ENCODE measurements at places on chromosomes 3 and 15.
A peak's percentile ranks its signal among the peaks of the same experiment; 100 is the strongest.

DNA sequence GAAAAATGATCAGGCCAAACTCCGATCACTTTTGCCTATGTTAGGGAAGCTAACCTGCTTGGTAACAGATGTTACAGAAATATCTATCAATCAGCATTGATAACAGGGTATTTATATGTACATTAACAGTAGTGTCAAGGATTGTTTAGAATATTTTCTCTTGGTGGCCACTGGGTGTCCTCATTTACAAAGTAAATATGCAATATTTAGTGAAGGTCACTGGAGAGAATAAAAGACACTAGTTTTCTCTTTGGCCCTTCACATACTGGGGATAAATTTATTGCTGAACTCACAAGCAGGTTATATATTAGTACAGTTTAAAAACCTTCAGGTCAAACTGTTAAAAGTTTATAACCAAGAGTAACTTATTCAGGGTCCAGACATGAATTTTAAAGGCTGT, 69.0 kb downstream of the TIGIT start:
- H3K4me1 ChIP-seq: peaks cover 7% of the 10 kb centered on the region
- H3K27me3 ChIP-seq: no peaks in the 10 kb centered on the region
- no peak overlapping the region for H3K4me3 ChIP-seq
- H3K27ac ChIP-seq: no peak overlapping the region
- no peak for DNase-seq

DNA sequence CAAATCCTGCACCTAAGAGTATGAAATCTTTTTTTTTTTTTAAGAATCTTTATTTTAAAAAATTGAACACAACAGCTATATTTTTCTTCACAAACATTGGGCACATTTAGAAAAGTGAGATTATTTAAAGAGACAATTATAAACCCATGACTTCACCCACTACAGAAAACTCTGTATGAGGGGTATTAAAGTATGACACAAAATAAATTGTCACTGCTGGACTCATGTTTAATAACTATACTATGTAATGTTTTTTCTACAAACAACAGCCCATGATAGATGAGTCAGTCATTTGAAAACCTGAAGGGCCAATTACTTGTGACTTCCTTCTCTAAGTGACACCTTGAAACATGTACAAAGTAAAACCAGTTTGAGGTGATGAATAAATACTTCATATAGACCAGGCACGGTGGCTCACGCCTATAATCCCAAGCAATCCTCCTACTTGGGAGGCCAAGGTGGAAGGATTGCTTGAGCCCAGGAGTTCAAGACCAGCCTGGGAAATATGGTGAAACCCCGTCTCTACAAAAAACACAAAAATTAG, 36.0 kb downstream of the AQR start:
- no peak overlapping the region for H3K4me3 ChIP-seq
- no peak overlapping the region for H3K27ac ChIP-seq
- H3K27me3 ChIP-seq: no peaks in the 10 kb centered on the region
- H3K36me3 ChIP-seq: peaks cover 65% of the 10 kb centered on the region
- no peak for DNase-seq
- H3K4me1 ChIP-seq: no peaks in the 10 kb centered on the region

DNA sequence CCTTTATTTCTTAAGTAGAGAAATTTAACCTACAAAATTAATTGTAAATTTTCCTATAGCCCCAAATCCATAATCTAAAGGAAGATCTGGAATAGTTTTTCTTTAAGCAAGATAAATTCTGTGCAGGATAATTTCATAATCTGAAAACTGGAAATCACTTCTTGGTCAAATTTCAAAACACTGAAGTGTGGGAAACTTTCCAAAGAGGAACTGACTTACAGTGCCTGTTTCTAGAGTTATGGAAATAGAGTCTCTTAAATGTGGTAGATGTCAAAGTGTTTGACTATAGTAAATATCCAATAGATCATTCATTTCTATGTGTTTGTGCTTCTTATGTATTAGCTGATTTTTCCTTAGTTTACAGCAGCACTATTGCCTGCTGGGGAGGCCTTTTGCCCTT, 1.6 kb upstream of the P2RY13 start:
- no peaks in the 10 kb centered on the region for H3K36me3 ChIP-seq
- DNase-seq: no peak
- no peaks in the 10 kb centered on the region for H3K4me1 ChIP-seq

GRCh38 chr15:90914305-90915080, 11.4 kb downstream of the MAN2A2 start:
- H3K4me3 ChIP-seq: no peak overlapping the region
- DNase-seq: no peak
- no peaks in the 10 kb centered on the region for H3K4me1 ChIP-seq
- peaks cover 47% of the 10 kb centered on the region for H3K36me3 ChIP-seq

DNA sequence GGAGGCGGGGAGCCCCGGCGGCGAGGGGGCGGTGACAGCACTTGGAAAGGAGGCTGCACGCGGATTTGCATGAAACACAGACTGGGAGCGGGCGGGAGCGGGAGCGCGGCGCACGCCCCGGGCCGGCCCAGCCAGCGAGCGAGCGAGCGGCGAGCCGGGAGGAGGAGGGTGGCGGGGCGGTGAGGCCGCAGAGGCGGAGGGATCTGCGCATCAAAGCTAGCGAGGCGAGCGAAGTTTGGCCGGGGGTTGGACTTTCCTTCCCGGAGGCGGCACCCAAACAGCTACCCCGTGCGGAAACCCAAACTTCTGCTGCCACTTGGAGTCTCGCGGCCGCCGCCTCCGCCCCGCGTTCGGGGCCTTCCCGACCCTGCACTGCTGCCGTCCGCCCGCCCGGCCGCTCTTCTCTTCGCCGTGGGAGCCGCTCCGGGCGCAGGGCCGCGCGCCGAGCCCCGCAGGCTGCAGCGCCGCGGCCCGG, at the start of gene SMAD3:
SMAD3 (plus strand) TSS at position 72 of the 475 bp plus-strand sequence. CDS start 553 bp downstream, outside the sequence.
- H3K4me3 ChIP-seq: peak within 1 kb of the TSS; percentile 65
- H3K36me3 ChIP-seq: peaks cover 20% of the 10 kb centered on the region
- peak within 1 kb of the TSS; percentile 95 for H3K27ac ChIP-seq
- peaks cover 49% of the 10 kb centered on the region for H3K4me1 ChIP-seq
- no peaks in the 10 kb centered on the region for H3K27me3 ChIP-seq

GRCh38 chr15:52280326-52281084, 15.1 kb downstream of the MYO5C start:
- no peaks in the 10 kb centered on the region for H3K4me1 ChIP-seq
- no peak overlapping the region for H3K27ac ChIP-seq

DNA sequence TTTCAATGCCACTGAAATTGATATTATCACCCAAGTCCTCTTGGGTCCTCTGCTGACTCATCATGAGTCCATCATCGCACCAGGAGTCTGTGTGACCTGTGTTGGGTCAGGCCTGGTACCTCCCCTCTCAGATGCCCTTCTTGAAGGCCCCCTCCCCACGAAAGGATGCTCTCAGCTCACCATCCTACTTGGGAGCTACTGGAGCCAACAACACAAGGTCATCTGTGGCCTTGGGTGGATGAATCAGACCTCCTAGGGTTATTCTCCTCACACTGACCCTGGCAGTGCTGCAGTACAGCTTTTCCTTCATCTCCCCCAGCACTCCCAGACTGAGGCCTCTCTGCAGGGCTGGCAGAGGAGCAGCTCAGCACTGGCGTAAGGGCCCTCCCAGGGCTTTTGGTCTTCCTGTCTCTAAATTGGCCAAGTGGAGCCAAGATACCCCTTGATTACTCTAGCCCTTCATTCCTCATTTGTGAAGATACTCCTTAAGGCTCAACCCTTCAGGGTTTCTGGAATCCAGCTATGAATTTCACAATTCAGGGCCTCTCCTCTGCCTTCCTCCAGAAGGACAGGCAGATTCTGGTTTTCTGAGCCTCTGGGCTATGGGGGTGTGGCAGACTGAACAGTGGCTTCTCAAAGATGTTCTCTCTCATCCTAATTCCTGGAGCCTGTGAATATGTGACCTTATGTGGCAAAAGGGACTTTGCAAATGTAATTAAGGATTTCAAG, 80.7 kb upstream of the GSK3B start:
- H3K36me3 ChIP-seq: no peaks in the 10 kb centered on the region
- no peaks in the 10 kb centered on the region for H3K27me3 ChIP-seq
- no peak for DNase-seq
- H3K4me1 ChIP-seq: peaks cover 54% of the 10 kb centered on the region
- no peak overlapping the region for H3K27ac ChIP-seq

DNA sequence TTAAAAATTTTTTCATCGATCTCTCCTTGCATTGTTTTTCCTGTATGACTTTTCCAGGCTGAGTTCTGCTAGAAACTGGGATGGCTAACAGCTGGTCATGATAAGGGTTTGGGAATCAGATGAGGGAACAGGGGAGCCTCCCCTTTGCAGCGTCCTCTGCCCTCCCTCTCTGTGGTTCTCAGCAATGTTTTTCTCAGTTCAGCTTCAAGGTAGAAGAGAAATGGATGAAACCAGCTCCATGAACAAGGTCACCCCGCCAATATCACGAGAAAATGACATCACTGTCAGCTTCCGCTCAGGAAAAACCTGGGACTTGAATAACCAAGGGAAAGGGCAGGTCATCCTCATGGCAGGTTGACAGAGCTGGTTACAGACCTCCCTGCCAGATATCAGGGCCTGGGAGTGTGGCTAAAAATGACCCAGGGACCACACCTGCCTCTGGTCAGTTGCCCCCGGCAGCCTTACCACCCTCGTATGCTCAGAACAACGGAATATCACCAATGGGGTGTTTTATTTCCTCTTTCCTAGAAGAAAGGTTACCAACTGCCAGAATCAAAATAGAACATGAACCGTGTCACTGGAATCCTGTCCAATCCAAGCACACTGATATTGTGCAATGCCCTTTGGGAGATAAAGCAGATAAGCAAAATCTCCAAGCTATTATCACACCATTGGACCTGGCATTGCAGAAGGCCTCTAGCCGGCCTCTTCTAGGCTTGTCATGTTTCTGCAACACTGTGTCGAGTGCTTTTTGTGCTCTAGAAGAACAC, 26.1 kb downstream of the LSM3 start:
- DNase-seq: no peak
- no peaks in the 10 kb centered on the region for H3K27me3 ChIP-seq
- H3K27ac ChIP-seq: no peak overlapping the region
- H3K4me1 ChIP-seq: peaks cover 41% of the 10 kb centered on the region

GRCh38 chr3:150345021-150345538, 63.0 kb upstream of the TSC22D2 start:
- no peak overlapping the region for H3K4me3 ChIP-seq
- H3K4me1 ChIP-seq: peaks cover 39% of the 10 kb centered on the region
- H3K27me3 ChIP-seq: no peaks in the 10 kb centered on the region
- DNase-seq: no peak
- H3K36me3 ChIP-seq: no peaks in the 10 kb centered on the region

DNA sequence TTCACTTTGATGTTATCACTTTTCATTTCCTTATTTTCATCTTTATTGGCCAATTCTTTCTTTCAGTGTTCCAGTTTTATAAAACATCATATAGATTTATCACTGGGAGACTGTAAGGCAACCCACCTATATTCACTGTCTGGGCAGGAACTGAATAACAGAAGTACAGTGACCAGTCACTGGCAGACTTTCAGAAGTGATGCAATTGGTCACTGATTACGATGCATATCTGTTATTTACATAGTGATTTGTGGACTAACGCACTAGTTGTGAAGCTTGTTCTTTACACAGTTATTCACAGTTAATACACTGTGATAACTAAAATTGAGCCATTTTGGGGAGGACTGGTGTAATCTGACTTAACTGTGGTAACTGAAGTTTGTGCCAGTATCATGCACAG, 190.2 kb upstream of the DPH6 start:
- H3K27ac ChIP-seq: no peak overlapping the region
- DNase-seq: no peak
- H3K27me3 ChIP-seq: no peaks in the 10 kb centered on the region
- no peak overlapping the region for H3K4me3 ChIP-seq
- H3K36me3 ChIP-seq: no peaks in the 10 kb centered on the region

- DNase-seq: no peak
- H3K4me1 ChIP-seq: peaks cover 7% of the 10 kb centered on the region
- no peak overlapping the region for H3K4me3 ChIP-seq
- no peak overlapping the region for H3K27ac ChIP-seq
These were observed 12.6 kb downstream of the SLC24A1 start for GRCh38 chr15:65634356-65634755.

GRCh38 chr3:41740374-41740886, 221.5 kb downstream of the ULK4 start:
- H3K27me3 ChIP-seq: no peaks in the 10 kb centered on the region
- no peak overlapping the region for H3K4me3 ChIP-seq

DNA sequence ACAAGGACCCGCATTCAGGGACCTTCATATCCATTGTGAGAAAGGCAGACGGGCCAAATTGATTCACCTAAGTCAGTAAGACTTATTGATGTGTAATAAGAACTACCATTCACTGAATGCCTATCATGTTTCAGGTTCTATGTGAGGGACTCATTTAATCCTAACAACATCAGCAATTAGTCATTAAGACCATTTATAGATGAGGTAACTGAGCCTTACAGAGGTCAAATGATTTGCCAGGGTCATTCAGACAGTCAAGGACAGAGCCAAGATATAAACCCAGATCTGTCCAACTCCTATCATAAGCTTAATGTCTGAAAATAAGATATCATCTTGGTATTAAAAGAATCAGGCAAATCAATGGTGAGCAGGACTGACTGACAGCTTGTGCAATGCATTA, 453.8 kb downstream of the MAGI1 start:
- H3K4me1 ChIP-seq: no peaks in the 10 kb centered on the region
- H3K36me3 ChIP-seq: no peaks in the 10 kb centered on the region
- no peaks in the 10 kb centered on the region for H3K27me3 ChIP-seq
- no peak for DNase-seq
- H3K4me3 ChIP-seq: no peak overlapping the region
- H3K27ac ChIP-seq: no peak overlapping the region

DNA sequence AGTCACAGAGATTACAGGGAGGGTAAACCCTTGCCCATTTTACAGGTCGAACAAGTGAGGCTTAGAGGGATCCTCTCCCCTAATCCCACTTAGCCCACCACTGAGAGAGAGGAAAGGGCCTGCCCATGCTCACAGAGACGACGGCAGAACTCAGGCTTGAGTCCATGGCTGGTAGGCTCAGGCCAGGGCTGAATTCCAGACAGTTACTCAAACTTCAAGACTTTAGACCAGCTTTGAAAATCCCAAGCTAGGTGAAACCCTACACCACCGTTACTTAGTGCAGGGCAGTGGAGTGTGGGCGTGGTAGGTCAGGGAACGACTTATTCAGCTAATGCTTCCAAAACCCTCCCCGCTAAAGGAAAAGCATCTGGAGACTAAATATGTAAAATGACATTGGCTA, 16.4 kb downstream of the GRIP2 start:
- no peaks in the 10 kb centered on the region for H3K36me3 ChIP-seq
- no peaks in the 10 kb centered on the region for H3K4me1 ChIP-seq
- H3K27me3 ChIP-seq: no peaks in the 10 kb centered on the region
- no peak for DNase-seq

- no peaks in the 10 kb centered on the region for H3K4me1 ChIP-seq
- no peak for DNase-seq
- no peak overlapping the region for H3K27ac ChIP-seq
- no peak overlapping the region for H3K4me3 ChIP-seq
These were observed 30.8 kb downstream of the HDC start for GRCh38 chr15:50234764-50235163.

GRCh38 chr3:102124704-102125103, 275.4 kb downstream of the NFKBIZ start:
- no peak overlapping the region for H3K4me3 ChIP-seq
- DNase-seq: no peak
- H3K27me3 ChIP-seq: no peaks in the 10 kb centered on the region
- no peak overlapping the region for H3K27ac ChIP-seq
- H3K4me1 ChIP-seq: no peaks in the 10 kb centered on the region
- H3K36me3 ChIP-seq: no peaks in the 10 kb centered on the region

Measured in SJSA1 (cell line).